Eye (tissue), 1 donor: ENCODE measurements at places on chromosomes 5 and 9.

- no peak for DNase-seq
These were observed 42.1 kb downstream of the TIMD4 start for GRCh38 chr5:156920861-156921431.

- DNase-seq = no peak
These were observed 3.2 kb downstream of the SLC36A1 start for GRCh38 chr5:151450605-151451004.

GRCh38 chr9:22469928-22470544 lies 23.4 kb downstream of the DMRTA1 start:
- DNase-seq = peak; percentile 85

- no peak for DNase-seq
These were observed 315.5 kb upstream of the C9orf72 start for GRCh38 chr9:27888661-27889295.

GRCh38 chr5:103744159-103744558 lies 181.6 kb upstream of the NUDT12 start:
- DNase-seq = peak; percentile 50

DNA sequence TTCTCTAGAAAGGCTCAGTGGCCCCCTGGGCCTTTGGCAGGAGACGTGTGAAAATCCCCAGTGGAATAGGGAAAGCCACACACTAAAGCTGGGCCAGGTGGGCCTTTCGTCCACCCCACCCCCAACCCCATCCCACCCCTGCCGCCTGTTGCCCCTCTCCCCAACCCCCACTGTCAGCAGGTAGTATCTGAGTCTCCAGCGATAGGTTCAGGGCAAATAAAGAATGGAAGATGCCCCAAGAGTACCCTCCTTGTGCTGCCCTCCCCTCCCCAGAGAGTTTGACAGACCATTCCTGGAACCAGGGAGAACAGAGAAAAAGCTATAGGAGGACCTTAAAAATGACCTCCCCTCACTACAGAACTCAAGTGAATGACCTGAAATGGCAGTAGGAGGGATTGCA lies 36.7 kb upstream of the UBE2D2 start:
- DNase-seq = no peak

- no peak for DNase-seq
These were observed 1669.3 kb upstream of the CDH6 start for GRCh38 chr5:29524227-29524626.

DNA sequence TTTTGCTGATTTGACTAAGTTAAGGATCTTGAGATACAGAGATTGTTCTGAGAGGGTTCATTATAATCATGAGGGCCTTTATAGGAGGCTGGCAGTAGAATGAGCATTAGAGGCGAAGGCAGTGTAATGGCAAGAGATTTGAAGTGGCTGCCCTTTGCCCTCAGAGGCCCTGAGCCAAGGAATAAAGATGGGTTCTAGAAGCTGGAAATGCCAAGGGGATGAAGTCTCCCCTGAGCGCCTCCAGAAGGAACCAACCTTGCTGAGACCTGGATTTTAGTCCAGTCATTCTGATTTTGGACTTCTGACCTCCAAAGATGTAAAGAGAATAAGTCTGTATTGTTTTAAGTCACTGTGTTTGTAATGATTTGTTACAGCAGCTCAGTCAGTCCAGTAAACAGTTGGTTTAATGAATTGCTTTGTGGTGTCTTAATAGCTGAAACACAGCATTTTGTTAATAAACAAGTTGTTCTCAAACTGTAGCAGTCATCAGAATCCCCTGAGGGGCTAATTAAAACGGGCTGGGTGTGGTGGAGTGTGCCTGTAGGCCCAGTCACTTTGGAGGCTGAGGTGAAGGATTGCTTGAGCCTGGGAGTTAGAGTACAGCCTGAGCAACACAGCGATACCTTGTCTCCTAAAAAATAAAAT lies 23.2 kb downstream of the GLRX start:
- no peak for DNase-seq

GRCh38 chr5:95924720-95925377 lies 36.8 kb downstream of the ELL2 start:
- peak; percentile 79 for DNase-seq

- DNase-seq = peak; percentile 75
These were observed 12.0 kb upstream of the OLFM1 start for GRCh38 chr9:135075234-135076142.

- no peak for DNase-seq
These were observed 771.2 kb upstream of the DMAC1 start for GRCh38 chr9:8570776-8571175.

GRCh38 chr9:36793277-36793676 lies 220.6 kb downstream of the MELK start:
- no peak for DNase-seq

GRCh38 chr9:70607926-70608325 lies 193.5 kb upstream of the KLF9 start:
- no peak for DNase-seq

GRCh38 chr9:106298997-106299396 lies 564.0 kb upstream of the ZNF462 start:
- no peak for DNase-seq

- peak; percentile 79 for DNase-seq
These were observed 68.7 kb upstream of the ZNF618 start for GRCh38 chr9:113807173-113808061.

GRCh38 chr9:6715755-6716643 lies 41.8 kb upstream of the KDM4C start:
- DNase-seq = peak; percentile 56

DNA sequence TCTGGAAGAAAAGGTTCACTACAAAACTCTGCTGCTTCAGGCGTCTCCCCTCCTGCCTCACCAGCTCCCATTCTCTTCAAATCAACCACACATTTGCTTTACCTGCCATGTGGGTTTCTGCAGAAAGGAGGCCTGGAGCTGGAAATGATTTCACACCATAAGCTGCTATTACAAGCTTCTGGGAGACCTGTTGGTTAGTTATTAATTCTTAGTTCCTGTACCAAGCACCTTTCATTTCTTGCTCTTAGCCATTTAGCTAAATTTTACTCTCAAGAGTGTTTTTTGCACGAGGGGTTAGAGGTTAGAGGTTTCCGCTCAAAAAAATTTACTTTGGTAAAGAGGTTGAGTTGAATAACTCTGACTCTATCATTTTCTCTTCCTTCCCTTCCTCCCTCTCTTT lies 70.3 kb downstream of the MAP1B start:
- no peak for DNase-seq

- peak; percentile 74 for DNase-seq
These were observed 117.4 kb downstream of the SMARCA2 start for GRCh38 chr9:2132484-2133082.

- no peak for DNase-seq
These were observed 1300.1 kb upstream of the DMAC1 start for GRCh38 chr9:9099646-9100045.

DNA sequence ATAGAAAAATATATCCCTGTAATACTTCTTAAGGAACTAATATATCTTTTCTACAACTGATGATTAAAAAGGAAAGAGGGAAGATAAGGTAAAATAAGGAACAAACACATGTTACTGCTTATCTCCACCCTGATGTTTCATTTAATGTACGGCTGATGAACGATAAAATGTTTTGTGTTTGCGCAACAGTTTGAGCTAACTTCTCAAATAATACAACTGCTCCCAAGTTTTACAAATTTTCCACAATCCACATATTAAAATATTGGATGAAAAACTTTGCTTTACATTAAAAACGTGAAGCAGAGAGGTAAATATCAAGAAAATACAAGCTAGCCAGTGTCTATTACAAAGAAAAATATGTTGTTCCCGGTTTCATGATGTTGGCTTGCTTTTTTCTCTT lies 21.0 kb upstream of the CSNK1G3 start:
- DNase-seq = no peak

- peak; percentile 29 for DNase-seq
These were observed 323.4 kb downstream of the PSAT1 start for GRCh38 chr9:78620303-78620702.

GRCh38 chr9:109779711-109780452 lies at the start of gene PALM2AKAP2:
PALM2AKAP2 (plus strand) TSS chr9:109780198; CDS start chr9:109780489, 291 bp downstream.
- peak; percentile 80 for DNase-seq

GRCh38 chr9:2662496-2662895 lies 40.9 kb downstream of the VLDLR start:
- DNase-seq = no peak

- DNase-seq = peak; percentile 16
These were observed 112.9 kb downstream of the CAMK4 start for GRCh38 chr5:111337133-111337532.
